Smooth muscle cell of the pulmonary artery (primary cell): ENCODE measurements at places on chromosomes 5 and 9. TPM values are rescaled to one million over a fixed set of nuclear protein-coding genes. Genes with fewer than 3 reads are reported as not detected.

Gene FGF1
- total RNA-seq, result 4.1 and 10.4 TPM in 2 replicates

Gene IFNA21
- total RNA-seq, result not detected in 2 replicates

Gene AQP3
- total RNA-seq, result 0.66 and 1.0 TPM in 2 replicates

Gene FST
- 175 and 189 TPM in 2 replicates for total RNA-seq

Gene RASEF
- total RNA-seq, result 0.07 TPM in 2 replicates

Gene CAPSL
- total RNA-seq, result 0.07 TPM in 1 of 2 replicates, not detected in the other

Gene PDE8B
- total RNA-seq, result 0.40 and 0.46 TPM in 2 replicates

Gene HCN1
- total RNA-seq, result under 0.01 and 0.03 TPM in 2 replicates

Gene SLC25A2
- 0.13 and 0.26 TPM in 2 replicates for total RNA-seq

Gene SLC31A1
- 34.3 and 41.9 TPM in 2 replicates for total RNA-seq

Gene ADGRV1
- total RNA-seq, result 0.26 and 0.50 TPM in 2 replicates

Gene CNTFR
- total RNA-seq, result 0.07 TPM in 1 of 2 replicates, not detected in the other

Gene SPINK4
- 0.91 TPM in 1 of 2 replicates, not detected in the other for total RNA-seq

Gene PCDHB7
- 0.33 and 1.1 TPM in 2 replicates for total RNA-seq

Gene PFN3
- total RNA-seq, result not detected in 2 replicates

Gene SPINK6
- not detected in 2 replicates for total RNA-seq

Gene TNC
- total RNA-seq, result 364 and 368 TPM in 2 replicates

Gene ANKRD34B
- total RNA-seq, result not detected in 2 replicates

Gene MSX2
- total RNA-seq, result 0.83 and 3.8 TPM in 2 replicates

Gene OGN
- total RNA-seq, result 12.8 and 24.7 TPM in 2 replicates

Gene GLRA1
- not detected in 2 replicates for total RNA-seq

Gene JAKMIP2
- total RNA-seq, result 0.13 and 0.26 TPM in 2 replicates
